Caco-2 (cell line): ENCODE measurements at places on chromosomes 1 and 21.

GRCh38 chr1:18764362-18764761 is 95.1 kb downstream of the TAS1R2 start:
- DNase-seq, result no peak

DNA sequence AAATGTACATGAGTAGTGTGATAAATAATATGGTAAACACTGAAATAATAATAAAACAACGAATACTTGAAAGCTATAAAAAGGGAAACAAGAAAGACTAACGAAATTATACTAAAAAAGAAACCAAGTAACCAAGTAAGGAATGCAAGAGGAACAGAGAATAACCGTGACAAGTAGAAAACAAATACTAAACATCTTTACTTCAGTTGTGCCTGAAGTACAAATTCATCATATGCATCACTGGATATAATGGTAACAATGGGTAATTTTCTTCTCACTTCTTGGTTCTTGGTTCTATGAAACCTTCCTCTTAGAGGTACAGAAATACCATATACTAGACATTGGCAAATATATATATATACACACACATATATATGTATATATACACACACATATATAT is 1093.6 kb upstream of the B3GALT2 start:
- no peak for DNase-seq

GRCh38 chr1:25524568-25525360 is 18.6 kb upstream of the LDLRAP1 start:
- no peak for DNase-seq

- no peak for DNase-seq
Measured at GRCh38 chr1:154583773-154584172, 16.2 kb downstream of the CHRNB2 start.

DNA sequence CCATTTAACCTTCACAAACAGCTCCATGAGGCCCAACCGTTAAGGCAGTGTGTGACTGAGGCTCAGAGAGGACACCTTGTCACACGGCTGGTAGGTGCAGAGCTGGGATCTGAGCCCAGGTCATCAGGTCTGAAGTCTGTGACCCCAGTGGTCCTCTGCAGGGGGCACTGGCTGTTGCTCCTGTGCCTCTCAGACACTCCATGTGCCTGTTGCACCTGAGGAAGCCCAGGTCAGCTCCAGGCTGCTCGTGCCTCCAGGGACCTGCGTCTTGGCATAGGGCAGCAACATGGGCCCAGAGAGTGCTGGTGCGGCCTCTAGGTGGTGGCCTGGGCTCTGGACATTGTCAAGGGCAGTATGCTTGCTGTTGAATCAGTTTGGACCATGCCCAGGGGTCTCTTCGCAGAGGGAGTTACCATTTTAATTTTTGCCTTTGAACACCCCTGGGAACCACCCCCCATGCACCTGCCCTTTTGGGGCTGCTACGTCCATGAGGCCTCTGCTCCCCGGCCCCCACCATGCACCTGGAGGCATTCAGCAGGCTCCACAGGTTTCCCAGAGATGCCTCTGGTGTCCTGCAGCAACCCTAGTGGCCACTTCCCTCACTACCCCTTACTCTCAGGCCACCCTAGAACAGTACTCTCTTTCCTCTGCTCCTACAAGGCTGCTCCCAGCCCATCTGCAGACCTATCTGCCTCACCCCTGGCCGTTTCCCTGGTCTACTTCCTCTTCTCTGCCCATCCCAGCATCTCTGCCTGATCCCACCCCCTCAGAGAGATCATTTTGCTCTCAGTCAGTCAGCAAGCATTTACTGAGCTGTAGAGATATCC is 25.2 kb upstream of the EPS8L3 start:
- no peak for DNase-seq

DNA sequence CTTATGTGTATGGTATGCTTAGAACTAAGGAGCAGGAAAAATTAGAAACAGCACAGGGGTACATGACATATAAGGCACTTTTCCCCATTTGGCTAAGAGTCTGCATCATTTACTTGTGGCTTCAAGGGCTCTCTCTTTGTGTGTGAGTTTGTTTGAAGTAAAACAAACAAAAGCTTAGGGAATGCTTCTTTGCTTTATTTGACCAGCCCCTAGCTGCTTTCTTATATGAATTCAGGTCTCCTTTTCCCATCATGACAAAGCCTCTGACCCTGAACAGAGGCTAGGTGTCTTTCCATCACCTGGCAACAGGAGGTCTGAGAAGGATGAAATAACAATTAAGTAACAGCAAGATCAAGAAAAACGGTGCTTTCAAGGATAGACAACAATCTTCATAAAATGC is 643.8 kb upstream of the ADGRL2 start:
- no peak for DNase-seq

DNA sequence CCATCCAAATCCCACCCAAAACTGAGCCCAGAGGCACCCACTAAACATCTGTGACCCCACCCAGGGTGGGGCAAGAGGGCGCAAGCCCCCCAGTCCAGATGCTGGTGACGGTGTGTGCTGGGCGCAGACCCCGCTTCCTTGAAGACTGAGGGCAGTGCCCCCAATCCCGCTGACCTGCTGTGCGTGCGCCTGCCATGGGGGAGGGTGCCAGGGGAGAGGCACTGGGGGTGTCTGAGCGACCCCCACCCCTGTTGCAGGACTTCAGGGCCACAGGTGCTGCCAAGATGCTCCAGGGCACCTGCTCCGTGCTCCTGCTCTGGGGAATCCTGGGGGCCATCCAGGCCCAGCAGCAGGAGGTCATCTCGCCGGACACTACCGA is 13.3 kb downstream of the COL6A2 start:
- no peak for DNase-seq

- DNase-seq, result no peak
Measured at GRCh38 chr1:233033361-233033760, 83.0 kb downstream of the NTPCR start.
